Ovary (tissue), 10 donors: ENCODE measurements at places on chromosomes 5 and 9.

DNA sequence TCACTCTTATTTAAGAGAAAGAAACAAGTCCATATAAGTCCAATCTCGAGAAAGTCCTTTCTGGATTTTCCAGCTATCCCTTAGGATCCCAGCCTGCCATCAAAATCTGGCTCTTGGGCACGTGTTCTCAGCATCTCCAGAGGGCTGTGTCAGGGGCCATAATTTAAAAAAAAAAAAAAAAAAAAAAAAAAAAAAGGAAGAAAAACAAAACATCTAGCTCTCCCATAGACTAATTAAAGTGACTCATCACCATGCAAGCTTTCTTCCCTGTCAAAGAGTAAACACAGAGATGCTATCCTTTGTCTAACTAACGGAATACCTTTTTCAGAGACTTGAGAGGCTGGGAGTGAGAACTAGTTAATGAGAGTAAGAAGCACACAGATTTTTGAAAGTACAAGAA, 44.9 kb upstream of the MYO10 start:
- DNase-seq = no peak

- DNase-seq = no peak
Measured at GRCh38 chr5:98635656-98636055, 137.8 kb upstream of the RGMB start.

- no peak for DNase-seq
Measured at GRCh38 chr9:123834889-123835562, 94.9 kb downstream of the DENND1A start.

DNA sequence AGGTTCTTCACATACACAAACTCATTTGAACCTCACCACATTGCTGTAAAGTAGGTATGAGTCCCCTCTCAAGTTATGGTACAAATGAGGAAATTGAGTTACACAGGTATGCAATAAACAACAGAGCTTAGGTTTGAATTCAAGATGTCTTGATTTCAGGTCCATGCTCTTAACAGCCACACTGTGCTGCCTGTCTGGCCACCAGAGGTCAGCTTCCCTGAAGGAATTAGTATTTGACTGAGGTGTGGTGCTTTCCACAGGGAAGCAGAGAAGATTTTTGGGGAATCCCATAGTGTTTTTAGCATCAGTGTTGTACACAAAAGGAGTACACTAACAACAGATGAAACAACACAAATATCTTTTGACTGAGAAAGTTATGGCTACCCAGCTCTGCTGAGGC, 94.4 kb upstream of the ITGA1 start:
- peak; percentile 25 for DNase-seq

GRCh38 chr9:108852079-108852478, 3.7 kb downstream of the ACTL7B start:
- no peak for DNase-seq

GRCh38 chr9:21583628-21584377, 101.7 kb upstream of the IFNE start:
- DNase-seq = no peak

DNA sequence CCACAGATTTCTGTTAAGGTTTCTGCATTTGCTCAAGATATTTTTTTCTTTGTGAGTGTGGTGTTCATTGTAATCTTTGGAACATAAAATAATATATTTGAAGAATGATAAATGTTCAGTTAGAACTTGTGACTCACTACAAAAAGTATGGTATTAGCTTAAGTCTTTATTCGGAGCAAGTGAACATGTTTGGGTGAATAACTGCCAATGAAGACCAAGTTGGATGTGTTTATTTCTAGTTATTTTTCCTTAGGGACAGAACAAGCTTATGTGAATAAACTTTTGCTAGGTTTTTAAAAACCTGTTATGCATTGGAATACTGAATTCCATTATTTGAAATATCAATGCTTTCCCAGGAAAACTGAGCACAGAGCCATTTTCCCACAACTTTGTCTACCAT, 418.6 kb downstream of the SLCO4C1 start:
- no peak for DNase-seq

GRCh38 chr5:59473611-59474010, 419.9 kb downstream of the PDE4D start:
- DNase-seq = no peak

DNA sequence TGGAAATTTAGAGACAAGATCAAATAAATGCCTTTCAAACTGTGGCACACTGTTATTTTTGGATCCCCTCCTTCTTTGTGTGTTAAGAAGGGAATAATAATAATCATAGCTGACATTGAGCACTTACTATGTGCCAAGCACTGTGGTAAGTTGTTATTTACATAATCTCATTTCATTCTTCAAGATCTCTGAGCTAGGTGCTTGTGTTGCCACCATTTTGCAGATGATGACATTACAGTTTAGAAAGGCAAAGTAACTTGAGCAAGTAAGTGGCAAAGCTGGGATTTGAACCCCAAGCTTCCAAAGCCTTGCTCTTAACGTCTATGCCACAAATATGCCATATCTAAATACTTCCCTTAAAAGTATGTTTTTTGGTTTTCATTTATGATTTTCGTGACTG, 121.8 kb upstream of the TMEM161B start:
- DNase-seq = no peak

DNA sequence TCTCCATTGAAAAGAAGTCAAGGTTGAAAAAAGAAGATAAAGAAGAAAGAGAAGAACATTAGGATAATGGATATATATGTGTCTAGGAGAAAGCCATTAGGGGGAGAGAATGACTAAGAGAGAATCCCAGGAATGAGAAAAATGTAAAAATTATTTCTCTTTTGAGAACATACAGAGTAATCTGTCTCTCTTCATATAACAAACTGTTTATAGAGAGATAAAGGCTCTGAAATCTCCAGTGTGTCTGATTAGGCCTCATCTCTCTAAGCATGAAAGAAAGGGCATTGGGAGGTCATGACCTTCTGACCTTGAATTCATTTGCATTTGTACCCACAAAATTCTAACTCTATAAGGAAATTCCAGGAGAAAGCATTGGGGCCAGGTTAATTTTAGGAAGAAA, 3.5 kb upstream of the MPDZ start:
- no peak for DNase-seq

DNA sequence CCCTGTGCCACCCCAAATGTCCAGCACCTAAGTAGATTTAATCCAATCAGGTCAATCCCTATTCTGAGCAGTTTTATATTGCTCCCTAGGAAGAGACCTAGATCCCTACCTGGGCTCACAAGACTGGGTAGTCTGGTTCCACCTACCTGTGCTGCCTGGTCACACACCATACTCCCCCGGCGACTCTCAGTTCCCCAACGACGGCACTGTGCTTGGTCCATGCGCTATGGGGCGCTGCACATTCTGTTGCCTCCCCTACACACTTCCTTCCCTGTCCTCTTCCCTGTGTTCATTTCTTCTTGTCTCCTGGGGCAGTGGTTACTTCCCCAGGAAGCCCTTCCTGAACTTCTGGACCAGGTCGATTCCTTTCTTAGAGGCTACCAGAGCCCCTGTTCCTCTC, 109.9 kb upstream of the IL12B start:
- no peak for DNase-seq
